ENCODE measurements at places on chromosomes 5 and 9. TPM values are rescaled to one million over a fixed set of nuclear protein-coding genes. Genes with fewer than 3 reads are reported as not detected.

GRCh38 chr5:109692852-109693251 is 3.1 kb downstream of the MAN2A1 start:
- no peak for ATAC-seq

The CNTNAP3 gene
- 0.11 TPM for total RNA-seq

DNA sequence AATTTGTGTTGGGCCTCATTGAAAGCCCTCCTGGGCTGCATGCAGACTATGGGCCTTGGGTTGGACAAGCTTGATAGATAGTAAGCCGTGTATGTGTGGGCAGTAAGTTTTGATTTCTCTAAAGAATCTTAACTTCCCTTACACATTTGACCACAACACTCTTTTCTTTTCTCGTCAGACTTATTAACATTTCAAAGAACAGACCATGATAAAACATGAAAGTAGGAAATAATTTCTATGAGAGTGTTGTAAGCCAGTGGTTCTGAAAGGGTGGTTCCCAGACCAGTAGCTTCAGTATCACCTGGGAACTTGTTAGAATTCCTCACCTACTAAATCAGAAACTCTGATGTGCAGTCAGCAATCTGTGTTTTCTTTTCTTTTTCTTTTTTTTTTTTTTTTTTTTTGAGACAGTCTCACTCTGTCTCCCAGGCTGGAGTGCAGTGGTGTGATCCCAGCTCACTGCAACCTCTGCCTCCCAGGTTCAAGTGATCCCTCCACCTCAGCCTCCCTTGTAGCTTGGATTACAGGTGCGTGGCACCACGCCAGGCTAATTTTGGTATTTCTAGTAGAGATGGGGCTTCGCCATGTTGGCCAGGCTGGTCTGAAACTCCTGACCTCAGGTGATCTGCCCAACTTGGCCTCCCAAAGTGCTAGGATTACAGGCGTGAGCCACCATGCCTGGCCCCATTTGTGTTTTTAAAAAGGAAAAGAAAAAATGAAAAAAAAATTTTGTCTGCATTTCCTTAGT is 20.0 kb upstream of the GCNT1 start:
- ATAC-seq = no peak

The FOXD1 gene
- 6.6 TPM for total RNA-seq

GRCh38 chr9:130927338-130927737 is 11.7 kb downstream of the FIBCD1 start:
- no peak for ATAC-seq

The SARDH gene
- total RNA-seq = 2.0 TPM

GRCh38 chr9:9612755-9613154 is 1000.0 kb downstream of the PTPRD start:
- ATAC-seq = no peak

GRCh38 chr9:131707733-131708157 is 32.1 kb downstream of the RAPGEF1 start:
- ATAC-seq = peak; percentile 57

DNA sequence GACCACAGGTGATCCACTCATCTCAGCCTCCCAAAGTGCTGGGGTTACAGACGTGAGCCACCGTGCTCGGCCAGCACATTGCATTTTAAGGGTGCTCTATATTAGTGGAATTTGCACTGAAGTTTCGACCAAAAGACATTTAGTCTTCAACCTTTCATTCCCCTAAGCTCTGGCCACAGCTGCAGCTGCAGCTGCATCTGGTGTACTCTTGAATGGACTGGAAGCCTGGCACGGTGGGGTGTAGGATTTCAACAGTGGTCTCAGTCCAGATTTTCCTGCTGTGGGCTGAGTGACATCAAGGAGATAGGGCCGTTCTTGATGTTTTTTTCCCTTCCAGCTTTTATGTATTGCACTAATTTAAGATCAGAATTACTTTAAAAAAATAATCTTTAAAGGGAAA is 255.2 kb downstream of the PDZD2 start:
- no peak for ATAC-seq

The SLC6A7 gene
- total RNA-seq = 1.9 TPM

The NEUROG1 gene
- total RNA-seq = 2.3 TPM

The MPDZ gene
- 22.1 TPM for total RNA-seq

The SPATA31C1 gene
- 0.05 TPM for total RNA-seq

DNA sequence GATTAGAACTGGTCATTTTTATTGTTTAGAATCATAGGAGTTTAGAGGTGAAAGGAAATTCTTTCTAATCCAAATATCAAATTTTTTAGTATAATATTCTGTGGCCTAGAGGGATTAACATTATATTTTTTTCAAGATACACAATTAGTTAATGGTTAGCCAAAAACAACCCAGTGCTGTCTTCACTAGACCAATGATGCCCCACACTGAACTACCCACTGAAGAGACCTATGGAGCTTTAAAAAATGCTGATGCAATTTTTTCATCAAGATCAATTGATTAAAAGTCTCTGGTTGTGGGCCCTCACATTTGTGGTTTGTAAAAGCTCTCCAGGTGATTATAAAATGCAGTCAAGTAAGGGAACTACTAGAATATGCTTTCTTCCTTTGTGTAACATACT is 274.1 kb upstream of the C9orf72 start:
- ATAC-seq = no peak

DNA sequence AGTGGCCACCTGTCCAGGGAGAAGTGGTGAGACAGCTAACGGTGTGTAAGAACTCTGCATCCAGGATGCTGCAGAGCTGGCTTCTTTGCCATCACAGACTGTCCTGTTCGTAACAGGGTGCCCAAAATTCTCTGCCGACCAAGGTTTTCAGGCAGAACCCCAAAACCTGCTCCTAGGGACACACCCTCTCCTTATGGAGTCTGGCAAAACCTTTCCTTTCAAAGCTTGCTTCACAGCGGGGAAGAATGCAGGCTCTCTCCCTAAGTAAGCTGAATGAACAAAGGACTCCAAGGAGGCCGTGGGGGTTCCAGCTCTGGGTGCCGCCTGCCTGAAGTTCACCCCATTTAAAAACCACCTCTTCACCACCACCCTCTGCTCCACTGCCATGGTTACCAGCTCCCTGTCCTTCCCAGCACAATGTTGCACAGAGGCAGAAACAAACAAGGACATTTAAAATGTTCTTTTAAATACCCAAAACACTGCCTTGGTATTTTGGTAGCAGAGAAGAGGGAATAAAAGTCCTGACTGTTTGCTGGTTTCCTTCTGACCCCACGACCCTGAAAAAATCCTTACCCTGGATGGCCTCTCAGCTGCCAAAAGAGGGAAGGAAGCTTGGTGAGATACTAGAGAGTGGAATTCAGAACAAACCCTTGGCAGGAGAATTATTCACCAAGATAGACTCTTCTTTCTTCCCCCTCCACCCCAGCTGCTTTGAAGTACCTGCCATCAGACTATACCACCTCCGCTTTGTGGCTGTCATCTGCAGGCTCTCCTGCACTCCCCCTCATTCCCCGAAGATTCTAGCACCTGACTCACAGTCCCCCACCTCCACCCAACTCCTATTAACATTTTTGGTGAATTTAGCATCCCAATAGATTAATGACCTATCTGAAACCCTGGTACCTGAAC is 7.1 kb upstream of the KLF9 start:
- no peak for ATAC-seq

The LECT2 gene
- not detected for total RNA-seq

- ATAC-seq = no peak
Observed at GRCh38 chr9:120330031-120330430, 249.9 kb downstream of the CDK5RAP2 start.

DNA sequence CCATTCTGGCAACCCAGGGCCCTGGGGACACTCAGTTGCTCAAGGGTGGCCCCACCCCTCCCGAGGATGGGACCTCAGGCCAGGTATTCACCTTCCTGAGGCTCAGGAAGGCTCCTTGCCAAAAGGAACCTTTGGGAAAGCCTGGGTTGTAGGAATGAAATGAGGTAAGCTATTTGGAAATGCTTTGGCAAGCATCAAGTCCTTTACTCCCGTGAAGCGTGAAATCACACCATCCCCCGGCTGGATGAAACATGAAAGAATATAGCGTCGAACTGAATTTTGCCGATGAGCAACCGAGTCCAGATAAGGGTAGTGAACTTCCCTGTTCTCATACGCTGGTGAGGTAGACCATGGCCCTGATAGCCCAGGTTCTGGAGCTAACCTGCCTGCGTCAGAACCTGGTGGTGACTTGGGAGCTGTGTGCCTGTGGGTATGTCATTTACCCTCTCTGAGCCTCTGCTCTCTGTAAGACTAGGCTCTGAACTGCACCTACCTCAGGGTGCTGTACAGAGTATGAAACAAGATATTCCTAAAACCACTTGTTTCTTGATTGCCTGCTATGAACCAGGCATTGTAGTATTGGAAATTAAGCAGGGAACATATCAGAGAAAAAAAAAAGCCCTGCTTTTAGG is 105.3 kb upstream of the BOD1 start:
- ATAC-seq = no peak

DNA sequence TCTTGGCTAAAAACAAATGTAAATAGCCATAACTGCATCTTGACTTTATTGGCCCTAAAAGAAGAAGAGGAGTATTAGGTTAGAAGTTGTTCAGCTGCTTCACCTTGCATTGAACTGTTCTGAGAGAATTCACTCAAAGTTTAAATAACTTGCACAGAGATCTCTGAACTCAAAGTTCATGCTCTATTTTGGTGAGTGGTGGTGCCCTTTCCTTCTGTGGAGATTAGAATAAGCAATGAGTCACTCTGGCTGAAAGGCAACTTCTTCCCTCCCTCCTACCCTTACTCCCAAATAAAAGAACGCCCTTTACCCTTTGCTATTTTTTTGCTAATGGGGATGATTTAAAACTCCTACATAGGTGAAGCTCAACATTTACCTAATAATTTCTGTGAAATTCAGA is 48.9 kb downstream of the ERMP1 start:
- no peak for ATAC-seq

GRCh38 chr5:132832612-132833011 is 2.2 kb upstream of the SHROOM1 start:
- ATAC-seq = no peak

DNA sequence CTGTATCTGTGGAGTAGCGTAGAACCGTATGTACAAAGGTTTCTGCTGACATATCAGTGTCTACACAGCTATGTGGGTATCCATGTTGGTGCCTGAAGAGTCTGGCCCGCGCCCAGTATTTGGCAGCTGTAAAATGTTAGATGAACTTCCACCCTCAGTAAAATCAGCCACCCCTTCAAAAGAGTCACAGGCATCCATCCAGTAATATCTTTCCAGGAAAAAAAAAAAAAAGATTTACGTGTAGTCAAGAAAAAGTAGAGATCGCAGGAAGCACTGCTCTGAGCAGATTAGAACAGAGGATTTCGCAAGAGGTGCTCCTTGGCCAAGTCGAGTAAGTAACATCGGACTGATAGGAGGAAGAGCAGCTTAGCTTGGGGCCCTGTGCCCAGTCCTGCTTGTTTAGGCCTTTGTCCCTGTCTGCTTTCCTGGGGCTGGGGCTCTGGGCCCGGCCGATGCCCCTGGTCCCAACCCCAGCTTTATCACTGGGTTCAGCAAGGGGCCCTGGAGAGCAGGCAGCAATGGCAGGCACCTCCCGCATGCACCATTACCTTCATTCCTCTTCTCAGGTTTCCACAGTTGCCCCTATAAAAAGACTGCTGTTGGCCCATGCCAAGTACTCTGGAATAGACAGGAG is 21.2 kb downstream of the DAPK1 start:
- ATAC-seq = no peak

- ATAC-seq = no peak
Observed at GRCh38 chr5:129748913-129749880, 1.3 kb downstream of the MINAR2 start.

- no peak for ATAC-seq
Observed at GRCh38 chr5:125196481-125197111, 450.2 kb upstream of the ZNF608 start.
